ENCODE measurements at places on chromosomes 7 and 10. TPM values are rescaled to one million over a fixed set of nuclear protein-coding genes. Genes with fewer than 3 reads are reported as not detected.

GRCh38 chr10:43249151-43249961 is 17.5 kb downstream of the RASGEF1A start:
- H3K4me1 ChIP-seq = peaks cover under 1% of the 10 kb centered on the region
- H3K27ac ChIP-seq = no peak overlapping the region
- no peaks in the 10 kb centered on the region for H3K27me3 ChIP-seq
- no peak overlapping the region for H3K4me3 ChIP-seq

GRCh38 chr7:118844748-118845147 is 620.2 kb downstream of the ANKRD7 start:
- H3K27me3 ChIP-seq = no peaks in the 10 kb centered on the region
- H3K4me3 ChIP-seq = no peak overlapping the region
- no peak overlapping the region for H3K27ac ChIP-seq

The SLC18A3 gene
- not detected for total RNA-seq

DNA sequence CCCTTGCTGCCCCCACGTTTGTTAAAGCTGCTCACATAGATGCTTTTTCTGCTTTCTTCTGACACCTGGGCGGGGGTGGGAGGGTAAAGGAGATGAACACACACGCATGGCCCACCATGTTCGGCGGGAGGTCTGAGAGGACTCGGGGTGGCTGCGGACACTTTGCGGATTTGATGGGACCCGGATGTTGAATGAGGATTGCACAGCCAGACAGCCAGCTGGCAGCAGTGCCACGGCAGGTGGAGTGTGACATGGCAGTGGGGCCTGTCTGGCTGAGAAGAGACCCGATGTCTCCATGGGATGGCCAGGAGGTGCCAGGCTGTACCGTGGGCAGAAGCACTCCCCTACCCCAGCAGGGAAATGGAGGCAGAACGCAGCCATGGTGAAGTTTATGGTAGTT is 31.2 kb downstream of the PPP2R2D start:
- H3K4me1 ChIP-seq = peaks cover 38% of the 10 kb centered on the region
- no peak for DNase-seq
- no peaks in the 10 kb centered on the region for H3K27me3 ChIP-seq
- H3K36me3 ChIP-seq = peaks cover 25% of the 10 kb centered on the region
- no peak overlapping the region for H3K4me3 ChIP-seq

- H3K27me3 ChIP-seq = no peaks in the 10 kb centered on the region
- H3K4me1 ChIP-seq = no peaks in the 10 kb centered on the region
- no peak overlapping the region for H3K27ac ChIP-seq
- H3K4me3 ChIP-seq = no peak overlapping the region
- no peaks in the 10 kb centered on the region for H3K36me3 ChIP-seq
These were observed 46.2 kb upstream of the ZNF107 start for GRCh38 chr7:64619705-64620104.

- no peak for DNase-seq
- H3K4me3 ChIP-seq = no peak overlapping the region
These were observed 1156.6 kb upstream of the AUTS2 start for GRCh38 chr7:68441645-68442044.

The GFRA1 gene
- 9.8 TPM for total RNA-seq

GRCh38 chr7:33448035-33448434 is 318.7 kb downstream of the BBS9 start:
- H3K27ac ChIP-seq = peak overlapping the region; percentile 31
- H3K36me3 ChIP-seq = no peaks in the 10 kb centered on the region

The CAV2 gene
- total RNA-seq = 143 TPM
